ENCODE measurements at places on chromosomes 5 and 9.

- DNase-seq: no peak
These were observed 10.6 kb downstream of the CDC42SE2 start for GRCh38 chr5:131274326-131275063.

DNA sequence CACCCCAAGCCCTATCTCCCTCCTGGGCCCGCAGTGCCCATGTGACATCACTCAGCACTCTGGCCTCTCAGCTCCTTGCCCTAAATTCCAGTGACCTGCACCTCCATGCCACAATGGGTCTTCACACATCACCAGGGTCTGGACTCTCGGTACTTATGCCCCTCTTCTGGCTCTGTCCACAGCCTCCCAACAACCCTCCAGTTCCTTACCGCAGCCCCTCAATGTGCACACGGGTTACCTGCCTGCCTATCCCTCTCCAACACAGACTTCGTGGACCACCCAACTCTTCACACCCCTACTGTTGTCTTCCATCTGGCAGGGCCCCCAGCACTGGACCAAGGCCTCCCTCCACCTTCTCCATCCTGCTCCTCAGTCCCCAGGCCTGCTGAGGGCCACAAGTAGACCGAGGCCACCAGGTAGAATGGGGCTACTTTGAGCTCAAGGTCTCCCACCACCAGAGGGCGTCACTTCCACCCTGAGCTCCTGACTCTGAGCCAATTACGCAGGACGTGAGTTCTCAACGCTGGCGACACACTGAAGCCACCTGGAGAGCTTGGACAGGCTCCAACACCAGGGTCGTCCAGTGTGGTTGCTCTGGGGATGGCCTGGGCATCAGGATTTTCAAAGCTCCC, 172.1 kb downstream of the GABBR2 start:
- DNase-seq: no peak

DNA sequence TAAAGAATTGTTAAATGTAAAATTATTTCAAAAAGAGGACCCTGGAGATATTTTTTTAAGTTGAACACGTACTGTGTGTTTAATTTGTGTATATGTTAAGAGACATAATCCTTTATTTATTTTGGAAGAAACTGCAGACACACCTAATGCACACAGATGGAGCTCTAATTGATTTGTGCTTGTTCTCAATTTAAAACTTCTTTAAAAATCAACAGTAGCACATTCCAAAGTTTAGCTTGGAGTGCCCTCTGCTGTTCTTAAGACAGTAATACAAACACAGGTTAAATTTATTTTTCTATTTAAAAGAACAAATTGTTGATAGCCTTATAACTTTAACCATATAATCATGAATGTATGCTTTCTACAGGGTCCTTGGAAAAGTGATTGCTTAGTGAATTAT, 277.6 kb upstream of the ADAMTS16 start:
- no peak for DNase-seq

- DNase-seq: no peak
These were observed 922.2 kb upstream of the SEMA6A start for GRCh38 chr5:117496801-117497200.

DNA sequence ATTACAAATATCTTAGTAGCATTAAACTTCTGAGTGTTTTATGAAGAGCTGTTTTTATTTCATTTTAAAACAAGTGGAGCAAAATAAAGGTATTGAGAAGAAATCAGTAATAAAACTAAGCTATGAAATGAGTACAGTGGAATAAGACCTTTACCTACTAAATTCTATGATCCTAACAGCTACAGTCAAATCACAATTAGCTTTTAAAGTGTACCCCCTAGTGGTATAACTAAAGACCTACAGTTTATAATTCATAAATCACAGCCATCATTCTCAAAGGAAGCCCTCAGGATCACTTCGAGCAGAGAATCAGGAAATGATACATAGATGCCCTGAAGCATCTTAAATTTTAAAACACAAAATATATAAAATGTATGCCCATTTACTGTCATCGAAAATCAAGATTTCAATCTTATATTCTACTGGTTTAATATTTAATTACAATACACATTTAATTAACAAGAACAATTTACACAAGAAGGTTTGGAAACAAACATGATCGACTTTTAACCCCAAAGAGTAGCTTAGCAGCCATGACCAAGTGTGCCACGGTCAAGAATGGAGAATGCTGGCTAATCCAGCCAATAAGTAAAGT, 12.3 kb downstream of the CCNH start:
- DNase-seq: no peak

DNA sequence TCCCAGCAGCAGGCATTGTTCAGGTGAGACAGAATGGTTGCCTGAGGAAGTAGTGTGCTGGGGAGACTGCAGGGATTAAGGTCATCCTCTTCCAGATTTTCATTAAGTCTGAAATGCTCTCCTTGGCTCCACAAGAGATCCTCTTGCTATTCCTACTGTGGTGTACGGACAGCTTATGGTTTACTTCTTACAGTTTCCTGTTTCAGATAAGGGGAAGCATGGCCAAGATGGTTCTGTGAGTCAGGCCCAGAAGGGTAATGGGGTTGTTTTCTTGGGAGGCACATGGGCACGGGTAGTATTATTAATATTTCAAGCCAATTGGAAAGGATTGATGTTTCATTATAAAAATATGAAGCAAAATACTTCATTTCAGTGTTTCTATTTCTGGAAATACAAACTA, 42.9 kb downstream of the GLRX start:
- DNase-seq: no peak

DNA sequence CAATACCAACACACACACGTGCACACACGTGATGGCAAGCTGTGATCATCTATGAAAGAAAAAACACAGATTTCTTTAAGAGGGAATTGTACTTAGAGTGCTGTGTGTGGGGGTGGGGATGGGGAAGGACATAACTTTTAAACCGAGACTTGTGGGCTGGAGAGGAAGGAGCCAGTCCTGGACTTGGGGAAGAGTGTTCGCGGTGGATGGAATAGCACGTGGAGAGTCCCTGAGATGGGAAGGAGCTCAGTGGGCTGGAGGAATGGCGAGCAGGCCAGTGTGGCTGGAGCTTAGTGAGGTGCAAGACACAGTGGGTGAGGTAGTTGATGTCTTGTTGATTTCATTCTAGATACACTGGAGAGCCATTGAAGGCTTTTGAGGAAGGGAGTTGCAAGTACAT, 78.5 kb downstream of the RGS3 start:
- DNase-seq: no peak

- DNase-seq: no peak
These were observed 218.4 kb downstream of the ANXA1 start for GRCh38 chr9:73370053-73370452.

- DNase-seq: no peak
These were observed 293.0 kb downstream of the KCTD16 start for GRCh38 chr5:144463481-144464223.

GRCh38 chr5:56161439-56161823, 71.7 kb downstream of the ANKRD55 start:
- DNase-seq: no peak

GRCh38 chr5:126694403-126694802, 82.5 kb upstream of the LMNB1 start:
- no peak for DNase-seq

DNA sequence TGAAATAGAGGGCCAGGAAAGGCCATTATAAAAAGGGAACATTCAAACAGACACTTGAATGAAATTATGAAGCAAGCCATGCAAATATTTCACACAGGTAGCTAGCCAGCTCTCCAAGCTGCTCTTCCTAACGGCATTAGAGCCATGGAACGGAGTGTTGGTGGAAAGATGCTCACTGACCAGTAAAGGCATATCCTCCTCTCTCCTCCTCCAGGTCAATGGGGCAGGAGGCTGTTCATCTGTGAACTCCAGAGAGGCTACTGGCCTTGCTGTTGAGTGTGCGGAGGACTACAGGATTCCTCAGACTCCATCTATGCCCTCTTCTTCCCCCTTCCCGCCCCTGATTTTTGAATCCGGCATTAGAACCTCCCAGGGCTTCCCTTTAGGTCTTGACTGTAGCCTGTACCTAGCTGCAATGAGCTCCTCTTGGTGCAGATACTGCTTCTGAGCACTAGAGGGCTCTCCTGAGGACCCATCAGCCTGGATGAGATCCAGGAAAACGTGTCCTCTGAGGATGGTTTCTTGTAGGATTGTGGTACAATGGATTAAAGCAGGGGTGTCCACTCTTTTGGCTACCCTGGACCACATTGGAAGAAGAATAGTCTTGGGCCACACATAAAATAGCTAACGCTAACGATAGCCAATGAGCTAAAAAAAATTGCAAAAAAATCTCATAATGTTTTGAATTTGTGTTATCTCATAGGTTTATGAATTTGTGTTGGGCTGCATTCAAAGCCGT, 162.2 kb downstream of the SREK1 start:
- DNase-seq: no peak

DNA sequence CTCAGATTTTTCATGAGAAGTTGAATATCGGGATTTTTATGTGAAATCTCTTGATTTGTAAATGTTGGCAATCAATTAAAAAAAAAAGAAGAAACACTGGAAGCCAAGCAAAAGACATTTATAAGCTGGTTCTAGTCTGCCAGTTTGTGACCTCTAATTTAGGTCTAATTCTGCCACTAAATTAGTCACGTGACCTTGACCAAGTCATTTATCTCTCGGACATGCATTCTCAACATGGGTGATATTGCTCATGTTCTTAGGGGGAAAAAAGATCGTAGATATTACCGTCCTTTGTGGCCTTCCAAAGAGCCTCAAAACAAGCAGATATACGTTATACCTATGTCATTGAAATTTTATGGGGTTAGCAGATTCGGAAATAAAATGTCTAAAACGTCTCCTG, 52.9 kb upstream of the PTPDC1 start:
- DNase-seq: no peak

DNA sequence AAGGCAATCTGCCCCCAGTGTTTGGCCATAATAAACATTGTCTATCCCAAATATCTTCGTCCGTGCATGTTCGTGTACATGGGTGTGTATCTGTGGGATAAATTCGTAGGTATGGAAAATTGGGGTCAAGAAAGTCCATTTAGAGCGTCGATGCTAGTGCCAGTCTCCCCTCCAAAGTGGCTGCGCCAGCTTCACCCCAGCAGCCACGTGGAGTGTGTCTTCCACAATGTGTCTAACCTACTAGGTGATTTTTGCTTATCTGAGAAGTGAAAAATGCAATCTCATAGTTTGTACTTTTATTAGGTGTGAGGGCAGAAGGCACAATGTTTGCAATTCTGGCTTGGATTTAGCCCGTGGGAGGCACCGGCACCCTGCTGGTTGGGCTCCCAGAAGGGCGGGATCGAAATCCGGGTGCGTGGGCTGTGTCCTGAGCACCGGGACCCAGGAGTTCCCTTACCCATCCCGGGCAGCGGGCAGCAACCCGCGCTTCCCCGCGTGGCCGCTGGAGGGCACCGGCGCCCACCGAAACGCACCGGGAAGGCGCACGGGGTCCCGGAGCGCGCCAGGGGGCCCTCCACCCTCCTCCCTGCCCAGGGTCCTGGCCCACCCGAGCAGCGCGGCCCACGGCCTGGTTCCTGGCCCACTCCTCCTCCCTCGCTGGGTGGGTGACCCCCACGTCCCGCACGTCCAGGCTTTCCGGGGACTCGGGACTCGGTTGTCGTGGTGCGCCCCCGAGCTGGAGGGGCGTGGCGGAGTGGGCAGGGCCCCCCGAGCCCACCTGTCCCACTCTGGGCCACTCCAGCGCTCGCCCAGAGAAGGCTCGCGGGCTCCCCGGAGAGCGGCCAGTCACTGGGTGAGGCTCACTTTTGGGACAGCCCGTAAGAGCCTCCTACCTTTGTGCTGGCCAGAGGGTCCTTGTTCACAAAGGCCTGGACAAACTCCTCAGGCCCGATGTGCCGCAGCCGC, 55.4 kb upstream of the RNF130 start:
- DNase-seq: no peak

- no peak for DNase-seq
These were observed 451.6 kb upstream of the CD180 start for GRCh38 chr5:67648201-67648671.

DNA sequence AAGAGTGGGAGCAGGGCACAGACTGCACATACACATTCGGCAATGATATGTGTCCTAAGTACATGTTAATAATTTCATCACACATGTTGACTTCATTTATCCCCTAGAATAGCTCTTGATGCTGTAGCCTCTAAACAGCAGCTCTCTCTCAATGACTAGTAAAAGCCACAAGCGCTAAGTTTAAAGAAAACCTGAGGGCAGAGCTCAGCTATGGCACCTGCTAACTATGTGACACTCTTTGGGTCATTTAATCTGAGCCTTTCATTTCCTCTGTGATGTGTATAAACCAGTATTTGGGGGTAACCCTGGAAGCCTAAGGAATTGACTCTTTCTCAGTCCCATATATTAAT, 140.6 kb upstream of the MOCS2 start:
- DNase-seq: no peak

DNA sequence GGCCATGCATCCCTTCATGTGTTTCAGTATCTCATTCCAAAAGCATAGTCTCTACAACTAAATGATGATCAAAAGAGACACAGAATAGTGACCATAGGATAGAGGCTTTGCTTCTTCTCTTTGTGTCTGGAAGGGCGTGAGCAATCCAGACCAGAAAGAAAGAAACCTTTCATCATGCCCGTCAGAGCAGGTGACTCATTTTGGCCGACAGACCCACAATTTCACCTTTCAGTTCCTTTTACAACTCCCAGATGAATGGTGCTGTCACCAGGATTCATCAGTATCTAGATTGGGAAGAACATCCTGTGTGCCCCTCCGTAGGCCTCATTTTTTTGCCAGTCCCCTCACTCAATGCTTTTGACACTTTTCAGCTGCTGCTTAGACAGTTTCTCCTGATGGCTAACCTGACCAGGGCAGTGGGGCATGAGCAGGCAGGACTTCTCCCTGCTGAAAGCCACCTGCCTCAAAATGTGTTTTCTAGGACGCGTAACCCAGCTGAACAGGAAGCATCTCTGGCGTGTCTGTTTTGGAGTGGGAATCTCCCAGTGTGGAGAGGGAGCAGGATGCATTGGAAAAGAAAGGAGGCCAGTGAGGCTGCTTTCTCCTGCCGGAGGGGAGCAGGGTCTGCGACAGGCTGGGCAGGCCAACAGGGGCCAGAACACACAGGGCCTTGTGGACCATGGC, 21.2 kb downstream of the ABLIM3 start:
- DNase-seq: no peak

DNA sequence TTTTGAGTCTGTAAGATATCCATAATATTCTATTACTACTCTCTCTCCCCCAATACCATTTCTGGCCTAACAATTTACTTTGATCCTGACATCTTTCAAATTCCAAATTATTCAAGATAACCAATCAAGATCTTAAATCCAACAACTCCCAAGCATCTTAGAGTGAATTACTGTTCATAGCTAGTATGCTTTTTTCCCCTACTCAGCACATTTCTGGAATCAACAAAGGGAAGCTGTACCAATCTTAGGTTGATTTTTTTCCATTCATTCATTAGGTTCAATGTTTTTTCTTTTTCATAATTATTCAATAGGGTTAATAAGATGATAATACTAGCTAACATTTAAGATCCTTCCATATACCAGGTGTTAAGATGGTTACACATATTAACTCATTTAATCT, 50.3 kb upstream of the MTMR12 start:
- no peak for DNase-seq

- DNase-seq: no peak
These were observed 433.2 kb downstream of the MAT2B start for GRCh38 chr5:163938595-163938994.

- no peak for DNase-seq
These were observed 597.0 kb downstream of the EBF1 start for GRCh38 chr5:158502686-158503085.
